ENCODE measurements at places on chromosomes 12 and 14.

- DNase-seq = peak; percentile 46
Observed at GRCh38 chr14:53055003-53055402, 98.1 kb downstream of the DDHD1 start.

- DNase-seq = no peak
Observed at GRCh38 chr12:66555113-66555512, 123.8 kb downstream of the GRIP1 start.

DNA sequence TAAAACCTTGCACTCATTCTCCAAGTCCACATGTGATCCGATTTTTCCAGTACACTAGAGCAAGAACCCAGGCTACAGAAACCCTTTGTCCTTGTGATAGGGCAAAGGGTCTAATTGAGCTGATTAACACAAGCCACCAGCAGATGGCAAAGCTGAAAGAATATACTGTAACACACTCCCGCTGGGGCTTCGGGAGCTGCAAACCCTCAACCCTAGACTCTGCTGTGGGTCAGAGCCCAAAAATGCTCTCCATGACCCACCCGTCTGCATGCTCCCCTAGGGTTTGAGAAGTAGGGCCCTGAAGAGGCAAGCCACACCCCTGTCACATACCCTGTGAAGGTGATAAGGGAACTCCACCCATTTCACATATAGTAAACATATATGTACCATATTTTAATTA lies 33.6 kb upstream of the PCNX1 start:
- DNase-seq = no peak

GRCh38 chr12:89863968-89864367 lies 155.3 kb upstream of the ATP2B1 start:
- no peak for DNase-seq

DNA sequence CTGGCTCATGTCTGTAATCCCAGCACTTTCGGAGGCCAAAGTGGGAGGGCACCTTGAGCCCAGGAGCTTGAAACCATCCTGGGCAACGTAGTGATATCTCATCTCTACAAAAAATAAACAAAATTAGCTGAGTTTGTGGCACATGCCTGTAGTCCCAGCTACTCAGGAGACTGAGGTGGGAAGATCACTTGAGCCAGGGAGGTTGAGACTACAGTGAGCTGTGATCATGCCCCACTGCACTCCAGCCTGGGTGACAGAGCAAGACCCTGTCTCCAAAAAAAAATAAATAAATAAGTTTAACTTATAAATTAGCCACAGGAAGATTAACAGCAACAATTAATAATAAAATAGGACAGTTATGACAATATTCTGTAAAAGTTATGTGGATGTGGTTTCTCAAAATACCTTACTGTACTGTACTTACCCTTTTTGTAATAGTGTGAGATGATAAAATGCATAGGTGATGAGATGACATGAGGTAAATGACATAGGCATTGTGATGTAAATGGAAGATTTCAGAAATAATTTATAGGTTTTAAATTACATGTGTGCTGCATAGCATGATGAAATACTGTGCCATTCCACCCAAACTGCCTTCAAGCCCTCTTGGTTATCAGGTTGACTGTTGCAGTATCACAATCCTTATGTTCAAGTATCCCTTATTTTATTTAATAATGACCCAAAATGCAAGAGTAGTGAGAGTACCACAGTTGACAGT lies 22.0 kb downstream of the USP15 start:
- no peak for DNase-seq

DNA sequence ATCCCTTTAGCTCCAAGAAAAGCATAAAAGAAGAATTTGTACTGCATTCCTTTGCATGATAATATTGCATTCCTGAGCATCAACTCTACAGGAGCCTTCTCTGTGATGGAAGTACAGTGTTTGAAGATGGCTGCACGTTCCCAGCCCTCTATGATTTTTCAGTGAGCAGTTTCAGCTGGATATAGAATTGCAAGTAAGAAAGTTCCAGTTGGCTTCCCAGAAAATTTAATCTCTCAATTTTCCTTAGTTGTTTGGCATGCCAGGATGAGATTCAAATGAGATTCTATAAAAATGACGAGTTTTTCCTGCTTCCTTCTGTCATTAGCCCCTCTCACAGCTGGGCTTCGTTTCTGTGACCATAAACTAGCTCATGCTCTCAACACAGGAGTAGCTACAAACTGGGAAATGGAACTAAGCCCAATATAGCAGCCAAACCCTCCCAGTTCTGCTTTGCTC lies 109.9 kb downstream of the TTC8 start:
- no peak for DNase-seq

DNA sequence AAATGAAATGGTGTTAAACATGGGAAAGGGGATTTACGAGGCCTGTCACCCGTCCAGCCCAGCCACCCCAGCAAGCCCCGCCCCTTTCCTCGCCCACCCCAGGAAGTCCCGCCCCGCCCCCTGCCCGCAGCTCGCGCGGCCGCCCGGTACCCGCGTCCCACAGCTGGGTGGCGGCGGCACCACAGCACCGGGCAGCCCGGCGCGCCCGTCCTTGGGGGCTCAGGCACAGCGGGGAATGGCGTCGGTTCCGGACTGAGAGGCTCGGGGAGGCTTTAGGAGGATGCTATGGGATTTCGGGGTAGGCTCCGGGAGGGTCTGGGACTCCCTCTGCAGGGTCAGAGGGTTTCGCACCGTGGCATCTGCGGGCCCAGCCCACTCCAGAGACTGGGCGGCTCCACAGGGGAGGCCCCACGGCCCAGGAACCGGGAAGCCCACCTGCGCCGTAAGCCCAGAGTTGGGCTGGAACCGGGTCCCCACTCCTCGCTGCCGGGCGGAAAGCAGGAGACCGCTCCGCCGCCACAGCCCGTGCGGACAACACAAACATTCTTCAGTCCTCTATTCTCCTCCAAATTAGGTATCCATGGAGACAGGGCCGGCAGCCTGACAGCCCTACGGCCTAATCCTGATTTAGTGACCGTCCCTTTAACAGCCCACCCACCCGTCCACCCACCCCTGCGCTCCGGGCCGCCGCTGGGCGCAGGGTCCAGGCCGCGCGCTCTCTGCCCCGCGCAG lies 1.4 kb downstream of the FIGNL2 start:
- no peak for DNase-seq

- DNase-seq = no peak
Observed at GRCh38 chr14:95935228-95935822, 58.7 kb downstream of the TUNAR start.

GRCh38 chr14:74035556-74035955 lies 16.4 kb downstream of the BBOF1 start:
- DNase-seq = no peak

- no peak for DNase-seq
Observed at GRCh38 chr12:53478865-53479264, 20.4 kb downstream of the MAP3K12 start.

DNA sequence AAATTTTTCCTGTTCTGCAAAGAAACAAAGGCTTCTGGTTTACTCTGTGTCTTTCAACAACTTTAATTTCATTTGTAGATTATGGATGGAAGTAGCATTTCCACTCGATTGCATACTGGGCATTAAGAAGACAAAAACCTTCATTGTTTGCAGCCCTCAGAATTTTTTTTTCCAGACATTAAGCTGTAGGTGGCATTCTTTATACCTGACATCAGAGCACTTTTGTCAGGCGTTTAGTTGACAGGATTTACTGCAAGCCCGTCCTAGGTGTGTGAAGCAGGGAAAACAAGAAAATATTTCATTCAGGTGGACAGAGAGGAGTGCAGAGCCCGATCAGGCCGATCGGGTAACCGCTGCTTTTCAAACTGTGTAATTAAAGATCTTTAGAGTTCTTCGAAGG lies 107.5 kb downstream of the TMEM260 start:
- DNase-seq = peak; percentile 19

- no peak for DNase-seq
Observed at GRCh38 chr12:109462868-109463692, 14.0 kb downstream of the KCTD10 start.

- DNase-seq = no peak
Observed at GRCh38 chr12:132029503-132030300, 80.0 kb downstream of the EP400 start.

DNA sequence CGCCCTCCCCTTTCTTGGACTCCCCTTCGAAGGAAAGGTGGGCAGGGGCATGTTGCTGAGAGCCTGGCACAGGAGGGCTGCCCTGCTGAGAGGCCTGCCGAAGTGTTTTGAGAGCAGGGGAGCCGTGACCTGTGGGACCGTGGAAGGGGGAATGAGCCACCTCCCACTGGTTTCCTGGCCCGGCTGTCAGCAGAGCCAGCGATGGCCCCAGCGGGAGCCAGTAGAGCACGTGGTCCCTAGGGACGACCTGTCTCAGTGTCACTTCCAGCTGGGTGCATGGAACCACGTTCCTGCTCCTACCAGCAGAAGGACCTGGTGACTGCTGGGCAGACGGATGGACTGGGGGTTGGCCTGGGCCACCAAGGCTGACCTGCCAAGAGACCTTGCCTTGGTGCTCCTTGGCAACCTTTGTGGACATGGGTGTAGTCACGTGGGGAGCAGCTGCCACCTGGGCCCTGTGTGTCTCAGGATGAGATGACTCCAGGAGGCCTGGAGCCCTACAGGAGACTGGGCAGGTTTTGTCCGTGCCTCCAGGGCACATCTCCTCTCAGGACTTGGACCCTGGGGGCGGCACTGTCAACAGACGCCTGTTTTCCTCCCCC lies 34.6 kb downstream of the BEGAIN start:
- DNase-seq = peak; percentile 67

DNA sequence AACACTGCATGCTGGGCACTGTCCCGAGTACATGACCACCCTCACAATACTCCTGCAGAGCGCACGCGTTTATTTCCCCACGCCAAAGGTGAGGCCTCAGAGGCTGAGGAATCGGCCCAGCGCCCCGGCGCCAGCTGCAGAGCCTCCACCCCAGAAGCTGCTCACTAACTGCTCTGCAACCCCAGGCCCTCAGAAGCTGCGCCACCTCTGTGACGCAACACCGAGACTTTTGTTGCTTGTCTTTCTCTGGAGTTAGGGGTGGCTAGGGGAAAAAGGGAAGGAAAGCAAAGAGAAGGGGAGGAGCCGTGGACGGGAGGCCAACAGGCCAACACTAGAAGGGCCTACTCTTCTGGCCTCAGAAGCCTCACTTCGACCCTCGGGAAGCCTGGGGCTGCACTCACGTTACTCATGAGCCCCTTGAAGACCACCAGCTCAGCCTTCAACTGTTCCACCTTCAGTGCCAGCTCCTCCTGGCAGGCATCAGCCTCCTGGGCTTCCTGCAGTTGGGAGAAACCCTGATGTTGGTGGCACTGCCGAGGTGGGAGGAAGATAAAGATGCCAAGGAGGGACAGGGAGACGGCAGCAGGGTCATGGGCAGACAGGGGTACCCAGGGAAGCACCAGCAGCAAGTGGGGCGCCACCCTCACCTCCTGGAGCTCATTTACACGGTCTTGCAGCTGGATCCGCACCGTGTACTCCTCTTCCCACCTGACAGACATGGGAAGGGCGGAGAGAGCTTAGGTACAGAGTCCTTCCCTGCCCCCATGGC lies 5.4 kb downstream of the IFFO1 start:
- no peak for DNase-seq

- DNase-seq = no peak
Observed at GRCh38 chr14:22497671-22498093, 91.3 kb downstream of the DAD1 start.

- DNase-seq = no peak
Observed at GRCh38 chr14:61503167-61503801, 181.9 kb downstream of the PRKCH start.

DNA sequence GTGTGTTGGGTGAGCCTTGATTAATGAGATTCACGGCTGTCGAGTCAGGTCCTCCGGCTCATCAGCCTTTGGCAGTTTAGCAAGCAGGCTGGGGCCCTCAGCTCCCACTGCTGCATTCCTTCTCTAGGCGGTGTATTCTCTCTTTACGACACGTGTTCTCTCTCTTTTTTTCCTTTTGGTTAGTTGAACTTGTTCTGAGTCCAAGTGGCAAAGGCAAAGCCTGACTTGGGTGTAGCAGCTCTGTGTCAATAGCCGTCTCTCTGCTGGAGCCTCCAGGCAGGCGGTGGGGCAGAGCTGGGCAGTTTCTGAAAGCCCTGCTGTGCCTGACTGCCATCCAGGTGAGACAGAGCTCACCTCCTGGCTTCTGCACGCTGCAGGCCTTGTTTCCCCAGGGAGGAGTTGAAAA lies 46.6 kb downstream of the SUSD6 start:
- peak; percentile 86 for DNase-seq

DNA sequence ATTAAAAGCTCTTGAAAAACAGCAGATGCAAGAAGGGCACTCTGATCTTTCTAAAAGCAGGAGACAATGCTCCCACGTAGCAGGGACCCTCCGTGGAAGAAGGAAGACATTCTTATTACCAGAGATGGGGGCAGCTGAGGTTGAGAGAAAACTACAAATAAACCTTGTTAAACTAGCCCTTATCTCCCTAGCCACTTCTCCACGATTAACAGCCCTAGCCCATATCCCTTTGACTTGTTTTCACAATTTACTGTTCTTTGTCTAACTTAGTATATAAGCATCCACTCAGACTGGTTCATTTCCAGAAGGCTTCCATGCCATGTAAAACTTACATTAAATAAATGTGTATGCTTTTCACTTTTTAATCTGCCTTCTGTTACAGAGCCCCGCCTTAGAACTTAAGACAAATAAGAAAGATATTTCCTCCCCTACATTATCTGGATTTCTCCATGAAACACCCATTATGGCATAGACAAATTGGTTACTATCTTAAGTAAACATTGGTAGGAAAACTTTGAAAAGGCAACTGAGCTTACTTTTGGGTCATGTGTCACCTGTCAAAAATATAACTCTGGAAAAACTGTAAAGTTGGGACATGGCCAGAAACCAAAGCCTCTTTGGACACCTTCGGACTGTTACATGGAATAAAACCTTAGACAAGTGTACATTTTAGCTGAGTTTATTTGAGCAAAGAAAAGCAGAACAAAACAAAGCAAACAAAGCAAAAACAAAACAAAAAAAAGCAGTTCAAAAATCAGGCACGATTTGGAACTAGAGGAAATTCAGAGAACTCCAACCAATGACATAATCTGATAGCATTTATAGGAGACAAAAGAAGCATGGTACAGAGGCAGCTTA lies 4.9 kb upstream of the RNASE1 start:
- no peak for DNase-seq

GRCh38 chr14:92698393-92698792 lies 50.0 kb downstream of the LGMN start:
- DNase-seq = no peak

DNA sequence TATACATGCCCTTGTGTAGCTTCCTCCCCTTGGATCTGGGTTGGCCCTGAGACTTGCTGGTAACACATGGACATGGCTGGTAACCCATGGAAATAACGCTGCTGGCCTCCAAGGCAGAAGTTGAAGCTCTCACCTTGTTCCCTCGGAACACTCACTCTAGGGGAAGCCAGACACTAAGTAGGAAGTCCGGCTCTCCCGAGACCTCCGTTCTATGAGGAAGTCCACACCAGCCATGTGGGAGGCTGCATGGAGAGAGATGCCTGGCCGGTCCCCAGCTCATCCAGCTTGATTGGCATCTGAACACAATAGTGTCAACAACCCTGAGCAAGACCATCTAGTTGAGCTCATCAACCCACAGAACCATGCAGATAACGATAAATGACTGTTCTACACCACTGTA lies 39.7 kb upstream of the VRK1 start:
- no peak for DNase-seq

GRCh38 chr12:124898200-124898922 lies 16.1 kb downstream of the UBC start:
- DNase-seq = peak; percentile 60

GRCh38 chr12:65162609-65163008 lies 6.8 kb upstream of the LEMD3 start:
- no peak for DNase-seq

- DNase-seq = no peak
Observed at GRCh38 chr12:75389061-75389460, 1.8 kb upstream of the GLIPR1L2 start.

All from NCI-H2107 (cell line).